AML-193 (cell line): ENCODE measurements at places on chromosomes 7 and 10.

DNA sequence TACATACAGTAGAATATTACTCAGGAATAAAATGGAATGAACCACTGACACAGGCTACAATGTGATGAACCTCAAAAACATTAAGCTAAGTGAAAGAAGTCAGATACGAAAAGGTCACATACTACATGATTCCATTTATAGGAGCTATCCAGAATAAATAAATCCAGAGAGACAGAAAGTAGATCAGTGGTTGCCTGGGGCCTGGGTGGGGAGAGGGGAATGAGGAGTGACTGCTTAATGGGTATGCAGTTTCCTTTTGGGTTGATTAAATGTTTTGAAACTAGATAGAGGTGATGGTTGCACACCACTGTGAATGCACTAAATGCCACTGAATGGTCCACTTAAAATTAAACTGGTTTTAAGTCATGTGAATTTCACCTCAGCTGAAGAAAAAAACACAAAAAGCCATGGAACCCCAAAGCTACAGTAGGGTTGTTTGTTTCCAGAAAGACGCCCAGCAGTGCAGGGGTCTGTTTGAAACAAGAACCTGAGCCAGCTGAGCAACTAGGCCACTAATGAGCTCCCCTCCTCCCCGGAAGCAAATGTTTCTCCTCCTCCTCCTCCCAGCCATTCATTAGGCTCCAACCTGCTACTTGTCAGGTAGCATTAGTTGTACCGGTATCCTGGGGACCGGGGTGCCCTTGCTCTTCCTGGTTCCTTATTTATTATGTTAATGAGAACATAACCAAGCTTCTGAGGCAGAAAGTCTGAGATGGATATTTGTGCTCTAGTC lies 168.4 kb downstream of the EVX1 start:
- DNase-seq, result no peak

- DNase-seq, result no peak
These were observed 73.3 kb downstream of the MICALL2 start for GRCh38 chr7:1385809-1386622.

DNA sequence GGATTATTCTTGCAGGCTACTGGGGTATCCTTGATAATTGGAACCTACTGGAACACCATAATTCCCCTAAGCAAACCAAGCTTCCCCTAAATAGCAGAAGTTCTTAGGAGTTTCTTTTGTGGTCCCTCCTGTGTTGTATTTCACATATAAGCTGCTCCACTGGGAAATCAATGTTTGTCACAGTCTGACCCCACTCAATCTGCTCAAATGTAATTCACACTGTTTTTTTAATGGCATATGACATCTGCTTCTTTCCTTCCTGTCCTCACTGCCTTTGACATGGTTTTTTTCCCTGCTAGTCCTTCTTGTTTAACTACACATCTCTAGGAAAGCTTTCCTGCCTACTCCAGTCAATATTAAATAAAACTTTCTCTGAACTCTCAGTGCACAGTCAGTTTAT lies 1.8 kb upstream of the PTPRZ1 start:
- no peak for DNase-seq

DNA sequence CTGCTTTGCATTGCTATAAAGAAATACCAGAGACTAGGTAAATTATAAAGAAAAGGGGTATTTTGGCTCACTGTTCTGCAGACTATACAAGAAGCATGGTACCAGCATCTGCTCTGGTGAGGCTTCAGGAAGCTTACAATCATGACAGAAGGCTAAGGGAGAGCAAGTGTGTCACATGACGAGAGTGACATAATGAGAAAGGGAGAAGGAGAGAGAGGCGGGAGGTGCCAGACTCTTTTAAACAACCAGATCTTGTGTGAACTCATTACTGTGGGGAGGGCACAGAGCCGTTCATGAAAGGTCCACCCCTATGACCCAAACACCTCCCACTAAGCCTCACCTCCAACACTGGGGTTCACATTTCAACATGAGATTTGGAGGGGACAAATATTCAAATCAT lies 59.0 kb upstream of the WNT16 start:
- no peak for DNase-seq

DNA sequence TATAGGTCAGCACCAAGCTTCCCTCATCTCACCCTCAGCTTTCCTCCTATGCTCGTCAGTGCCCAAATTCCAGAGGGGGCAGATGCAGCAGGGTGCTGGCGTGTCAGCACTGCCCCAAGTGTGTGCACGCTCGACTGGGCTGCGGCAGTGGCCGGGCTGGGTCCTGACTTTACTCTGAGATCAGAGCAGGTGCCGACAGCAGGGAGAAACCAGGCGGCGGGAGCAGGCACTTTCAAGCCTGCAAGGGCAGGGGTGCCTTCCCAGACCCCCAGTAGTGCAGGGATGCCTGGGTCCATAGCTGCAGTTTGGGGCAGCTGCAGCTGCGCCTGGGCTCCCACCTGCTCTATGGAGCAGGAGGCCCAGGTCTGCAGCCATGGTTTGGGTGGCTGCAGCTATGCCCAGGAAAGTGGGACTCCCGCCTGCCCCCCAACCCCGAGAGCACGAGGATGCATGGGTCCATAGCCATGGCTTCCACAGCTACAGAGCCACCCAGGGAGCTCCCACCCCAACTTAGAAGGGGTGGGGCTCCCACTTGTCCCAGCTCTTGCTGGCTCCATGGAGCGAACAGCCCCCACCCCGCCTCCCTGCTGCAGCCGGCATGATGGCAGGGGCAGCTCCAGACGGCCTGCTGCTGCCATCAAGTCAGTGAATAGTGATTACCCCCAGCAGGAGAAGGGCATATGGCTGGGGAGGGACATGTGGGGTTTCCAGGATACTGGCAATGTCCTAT lies 199.2 kb upstream of the KMT2E start:
- DNase-seq, result no peak

- DNase-seq, result no peak
These were observed 10.5 kb upstream of the EDRF1 start for GRCh38 chr10:125708971-125709503.

GRCh38 chr10:76649723-76650127 lies 987.9 kb downstream of the KCNMA1 start:
- DNase-seq, result no peak
